Right ventricle myocardium superior (tissue), 1 donor: ENCODE measurements at places on chromosomes 11 and 22.
A peak's percentile ranks its signal among the peaks of the same experiment; 100 is the strongest.

DNA sequence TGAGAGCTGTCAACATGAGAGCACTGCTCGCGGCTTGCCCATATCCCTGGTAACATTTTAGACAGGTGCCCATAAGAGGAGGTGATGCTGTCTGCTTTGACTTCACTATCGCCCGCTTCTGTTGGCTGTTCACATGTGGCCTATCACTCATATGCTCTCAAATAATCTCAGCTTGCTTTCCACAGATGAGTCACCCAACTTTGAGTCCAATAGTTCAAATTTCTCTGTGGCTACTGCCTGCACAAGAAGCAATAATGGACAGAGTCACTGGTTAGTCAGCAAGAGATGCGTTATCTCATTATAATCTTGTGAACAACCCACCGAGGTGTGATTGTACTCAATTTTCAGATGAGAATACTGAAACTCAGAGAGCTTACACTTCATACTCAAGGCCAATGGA, 1714.1 kb downstream of the LRRC4C start:
- no peak for DNase-seq

DNA sequence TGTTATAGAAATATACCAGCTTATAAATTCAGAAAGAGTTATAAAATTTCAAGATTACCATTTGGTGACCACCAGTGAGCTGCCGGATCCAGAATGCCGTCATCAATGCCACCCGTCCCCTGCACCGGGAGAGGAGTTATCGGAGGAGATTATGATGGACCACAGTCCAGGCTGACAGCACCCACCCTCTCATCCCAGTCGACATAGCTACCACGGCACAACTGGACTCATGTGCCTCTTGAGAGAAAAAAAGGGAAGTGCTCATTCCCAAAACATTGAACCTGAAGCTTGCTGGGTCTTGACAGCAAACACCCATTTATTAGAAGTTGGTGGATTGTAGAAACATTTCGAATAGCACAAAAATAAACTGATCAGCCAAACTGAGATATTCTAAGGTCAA, 1331.5 kb downstream of the TBC1D22A start:
- DNase-seq, result no peak

- DNase-seq, result no peak
These were observed 10.1 kb downstream of the TSSC4 start for GRCh38 chr11:2410616-2411015.

DNA sequence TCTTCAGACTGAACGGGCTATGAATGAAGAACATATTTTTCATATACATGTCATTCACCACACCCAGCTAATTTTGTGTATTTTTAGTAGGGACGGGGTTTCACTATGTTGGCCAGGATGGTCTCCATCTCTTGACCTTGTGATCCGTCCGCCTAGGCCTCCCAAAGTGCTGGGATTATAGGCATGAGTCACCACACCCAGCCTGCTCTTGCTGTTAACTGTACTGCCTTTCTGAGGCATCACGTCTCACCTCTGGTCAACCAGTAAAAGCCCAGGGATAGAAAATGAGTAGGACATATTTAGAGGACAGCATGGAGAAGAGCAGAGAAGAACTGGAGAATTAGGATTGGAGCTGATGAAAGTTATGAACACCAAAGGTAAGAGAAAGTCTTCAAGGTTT, 55.6 kb downstream of the APOL3 start:
- DNase-seq, result no peak

- no peak for DNase-seq
These were observed 189.8 kb downstream of the JRKL start for GRCh38 chr11:96579656-96580055.

DNA sequence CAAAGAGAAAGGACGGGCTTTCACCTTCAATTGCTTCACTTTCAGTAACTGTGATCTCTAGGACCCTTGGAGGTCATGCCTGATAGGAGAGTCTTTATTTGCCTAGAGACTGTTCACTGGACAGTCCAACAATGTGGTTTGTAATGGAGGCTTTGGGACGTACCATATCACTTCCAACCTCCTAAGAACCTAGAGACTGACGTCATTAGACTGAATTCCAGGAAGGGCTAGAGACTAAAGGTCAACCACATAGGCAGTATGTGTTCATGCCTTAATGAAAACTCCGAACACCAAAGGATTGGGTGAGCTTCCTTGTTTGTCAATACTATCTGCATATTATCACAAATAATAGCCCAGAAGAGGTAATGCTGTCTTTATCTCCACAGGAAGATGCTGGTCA, 53.7 kb upstream of the CNTN5 start:
- no peak for DNase-seq

DNA sequence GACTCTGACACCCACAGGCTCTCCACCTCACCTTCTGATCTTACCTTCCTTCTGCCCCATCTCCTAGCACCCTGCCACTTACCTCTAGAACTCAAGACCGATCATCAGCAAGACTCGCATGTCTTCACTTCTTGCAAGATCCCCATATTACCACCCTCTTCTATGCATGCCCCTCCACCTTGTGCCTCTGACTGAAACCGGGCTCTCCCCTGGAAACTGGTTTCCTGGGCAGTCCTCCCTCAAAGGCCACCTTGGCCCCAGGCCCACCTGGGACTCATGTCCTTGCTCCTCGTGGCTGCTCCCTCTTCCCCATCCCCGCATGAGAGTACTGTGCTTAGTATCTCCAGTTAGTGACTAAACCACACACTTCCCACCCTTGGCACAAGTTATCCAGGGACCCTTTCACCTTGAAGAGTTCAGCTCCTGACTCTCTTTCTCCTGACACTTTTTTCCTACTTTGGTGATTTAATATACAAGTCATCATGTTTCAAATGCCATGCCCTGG, 136.7 kb downstream of the SPATA19 start:
- DNase-seq, result no peak

- no peak for DNase-seq
These were observed 2.7 kb downstream of the B4GALNT4 start for GRCh38 chr11:371716-372590.

GRCh38 chr11:27468995-27469695, 3.4 kb downstream of the LGR4 start:
- DNase-seq, result no peak

- peak; percentile 65 for DNase-seq
These were observed 5.9 kb downstream of the PHOX2A start for GRCh38 chr11:72238040-72238450.

DNA sequence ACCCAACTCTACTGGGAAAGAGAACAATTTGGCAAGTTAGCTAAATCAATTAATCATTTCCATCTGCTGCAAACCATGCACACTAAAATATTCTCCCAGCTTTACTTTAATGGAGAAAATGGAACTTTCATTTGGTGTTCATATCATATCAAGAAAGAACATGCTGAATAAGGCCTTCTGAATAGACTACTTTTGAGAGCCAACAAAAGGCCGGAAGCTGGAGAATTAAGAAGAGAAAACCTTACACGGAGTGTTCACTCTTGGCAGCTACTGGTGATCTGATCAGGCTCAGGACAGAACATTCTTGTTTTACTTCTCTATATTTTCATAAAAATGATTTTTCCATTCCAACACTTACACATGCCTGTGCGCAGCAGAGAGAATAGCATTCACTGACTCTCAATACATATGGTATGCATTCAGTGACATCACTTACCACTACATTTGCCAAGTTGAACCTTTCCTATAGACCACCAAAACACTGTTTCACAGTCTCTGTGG, 165.3 kb downstream of the TTC28 start:
- DNase-seq, result no peak

DNA sequence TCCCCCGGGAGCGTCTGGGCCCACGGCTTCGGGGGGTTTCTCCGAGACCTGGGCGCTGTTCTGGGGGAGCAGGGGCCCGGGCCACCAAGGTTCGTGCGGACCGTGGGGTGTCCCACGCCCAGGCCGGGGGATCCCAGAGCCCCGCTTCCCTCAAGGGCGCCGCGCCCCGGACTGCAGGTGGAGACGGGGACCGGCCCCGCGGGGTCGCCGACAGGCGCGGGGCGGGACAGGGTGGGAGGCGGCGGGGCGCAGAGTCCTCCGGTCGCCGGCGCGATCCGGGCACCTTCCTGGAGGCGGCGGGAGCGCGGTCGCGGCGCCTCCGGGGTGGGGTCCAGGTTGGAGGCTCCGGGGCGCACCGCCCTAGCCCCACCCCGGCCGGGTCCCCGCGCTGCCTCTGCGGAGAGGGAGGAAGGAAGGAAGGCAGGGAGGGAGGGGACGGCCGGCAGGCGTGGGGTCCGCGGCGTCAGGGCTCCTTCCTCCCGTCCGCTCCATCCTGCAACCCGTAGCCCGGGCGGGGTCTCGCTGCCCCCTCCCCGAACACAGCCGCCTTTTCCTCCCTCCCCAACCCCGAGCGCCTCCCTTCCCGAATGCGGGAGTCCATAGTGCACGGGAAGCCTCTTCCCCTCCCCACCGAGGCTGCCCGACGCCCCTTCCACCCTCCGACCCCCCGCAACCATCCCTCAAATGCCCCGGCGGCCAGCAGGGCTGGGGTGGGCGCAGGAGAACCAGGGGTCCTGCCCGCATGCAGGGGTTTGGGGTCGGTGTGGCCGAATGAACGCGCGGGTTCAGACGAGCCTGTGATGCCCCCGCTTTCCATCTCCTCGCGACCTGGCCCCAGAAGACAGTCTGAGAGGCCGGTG, 4.3 kb upstream of the ZBED4 start:
- DNase-seq, result no peak

- peak; percentile 62 for DNase-seq
These were observed 140.4 kb upstream of the TBCEL start for GRCh38 chr11:120883404-120884080.

GRCh38 chr22:44256085-44256484, 56.7 kb downstream of the SHISAL1 start:
- no peak for DNase-seq

GRCh38 chr11:117662255-117662654, 134.8 kb downstream of the DSCAML1 start:
- DNase-seq, result no peak

DNA sequence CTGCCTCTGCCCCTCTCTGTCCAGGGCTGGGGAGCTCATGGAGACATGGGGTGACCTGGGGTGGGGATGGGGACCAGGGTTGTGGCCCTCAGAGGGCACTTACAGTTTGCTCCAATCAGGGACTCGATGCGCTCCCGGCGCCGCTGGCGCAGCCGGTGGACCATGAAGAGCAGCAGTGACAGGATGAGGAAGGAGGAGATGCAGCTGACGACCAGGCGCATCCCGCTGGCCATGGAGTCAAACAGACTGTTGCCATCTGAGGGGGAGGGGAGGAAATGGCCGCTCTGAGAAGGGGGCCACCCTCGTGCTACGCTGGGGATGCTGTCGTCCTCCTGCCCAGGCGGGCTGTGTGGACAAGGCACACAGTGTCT, 80.5 kb downstream of the DGCR2 start:
- DNase-seq, result no peak

DNA sequence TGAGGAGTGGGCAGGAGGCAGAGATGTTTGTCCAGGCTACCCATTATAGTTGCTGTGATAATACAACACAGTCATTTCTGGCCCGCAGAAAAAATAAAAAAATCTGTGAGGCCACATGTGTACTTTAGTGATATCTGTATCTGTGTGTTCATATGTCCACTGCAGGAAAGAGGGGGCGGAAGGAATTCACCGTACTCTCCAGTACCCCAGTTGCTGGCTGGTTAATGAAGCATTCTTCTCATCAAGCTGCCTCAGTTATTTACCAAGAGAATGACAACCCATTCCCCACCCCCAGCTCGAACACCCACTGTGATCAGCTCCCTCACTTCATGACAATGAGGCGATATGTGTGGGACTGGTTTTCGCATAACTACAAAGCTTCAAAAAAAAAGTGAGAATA, 309.3 kb downstream of the SOX6 start:
- DNase-seq, result no peak

DNA sequence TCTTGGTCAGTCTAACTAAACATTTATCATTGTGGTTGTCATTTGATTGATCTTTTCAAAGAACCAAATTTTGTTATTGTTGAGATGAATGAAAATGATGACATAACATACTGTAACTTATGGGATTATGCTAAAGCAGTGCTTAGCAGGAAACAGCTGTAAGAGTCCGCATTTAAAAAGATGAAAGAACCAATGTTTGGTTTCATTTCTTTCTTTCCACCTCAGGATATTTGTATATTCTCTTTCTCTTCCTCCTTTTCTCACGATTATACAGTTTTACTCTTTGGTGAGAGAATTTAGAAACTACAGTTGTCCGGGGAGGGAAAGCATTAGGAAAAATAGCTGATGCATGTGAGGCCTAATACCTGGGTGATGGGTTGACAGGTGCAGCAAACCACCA, 23.1 kb downstream of the PIH1D2 start:
- no peak for DNase-seq

DNA sequence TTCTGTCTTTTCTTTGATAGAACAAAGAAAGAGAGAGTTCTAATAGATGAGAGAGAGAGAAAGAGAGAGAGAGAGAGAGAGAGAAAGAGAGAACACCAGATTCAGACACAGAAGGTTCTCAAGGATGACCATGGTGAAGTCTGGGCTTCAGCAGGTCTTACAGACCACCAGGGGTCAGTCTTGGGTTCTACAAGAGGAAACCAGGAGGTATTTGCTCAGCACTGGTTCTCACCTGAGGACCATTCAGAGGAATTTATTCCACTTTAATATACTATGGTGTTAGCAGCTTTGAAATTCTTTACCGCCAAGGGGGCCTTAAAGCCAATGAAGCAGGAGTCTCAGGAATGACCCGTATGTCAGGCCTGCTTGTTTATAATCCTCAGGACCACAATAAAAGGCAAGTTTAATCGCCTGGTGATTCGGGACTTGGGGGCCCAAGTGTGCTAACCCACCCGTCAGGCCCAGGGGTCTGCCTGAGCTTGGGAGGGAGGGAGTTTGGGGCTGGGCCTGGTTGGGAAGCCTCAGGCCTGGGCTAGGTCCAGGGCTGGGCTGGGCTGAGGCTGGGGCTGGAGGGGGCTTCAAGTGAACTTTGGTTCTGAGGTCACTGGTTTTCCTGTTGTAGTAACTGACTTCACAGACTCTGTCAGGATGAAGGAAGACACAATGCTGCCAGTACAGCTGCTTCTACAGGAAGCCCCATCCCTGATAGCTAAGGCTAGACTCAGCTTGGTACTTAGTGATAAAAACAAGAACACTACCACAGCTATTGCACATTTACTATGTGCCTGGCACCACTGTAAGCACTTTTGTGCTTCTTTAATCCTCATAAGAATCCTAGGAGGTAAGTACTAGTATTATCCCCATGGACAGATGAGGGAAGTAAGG, 179.2 kb upstream of the ZBED5 start:
- DNase-seq, result no peak

- no peak for DNase-seq
These were observed 31.7 kb upstream of the RBX1 start for GRCh38 chr22:40919446-40919845.

- no peak for DNase-seq
These were observed 36.1 kb upstream of the SYT13 start for GRCh38 chr11:45322111-45322705.

DNA sequence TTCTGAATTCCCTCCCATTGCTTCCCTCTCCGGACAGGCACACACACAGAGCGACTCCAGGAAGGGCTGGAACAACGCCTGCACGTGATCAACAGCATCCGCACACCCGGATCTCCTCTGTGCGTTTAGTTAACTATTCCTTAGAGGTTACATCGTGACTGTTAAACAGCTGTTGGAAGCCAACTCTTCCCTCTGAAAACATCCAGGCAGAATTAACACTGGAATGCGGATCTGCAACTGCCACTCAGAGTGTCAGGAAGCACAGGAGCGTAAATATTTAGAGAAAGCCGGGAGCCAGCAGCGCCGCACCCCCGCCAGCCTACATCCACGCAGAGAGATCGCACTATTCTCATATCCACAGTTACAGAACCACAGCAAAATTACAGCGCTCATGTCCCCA, 46.2 kb downstream of the SHANK2 start:
- no peak for DNase-seq
